Body of pancreas (tissue), 4 donors: ENCODE measurements at places on chromosomes 5 and 9. TPM values are rescaled to one million over a fixed set of nuclear protein-coding genes. Genes with fewer than 3 reads are reported as not detected.

ADGRV1 gene
- total RNA-seq: 21.4 TPM

ESM1 gene
- not detected for total RNA-seq

DBH gene
- not detected for total RNA-seq

PRSS3 gene
- 604 TPM for total RNA-seq

PCDHA10 gene
- total RNA-seq: 6.6 TPM

BTNL9 gene
- 20.2 TPM for total RNA-seq

PPP2R2B gene
- 0.26 TPM for total RNA-seq

PROP1 gene
- not detected for total RNA-seq

PCDHGC4 gene
- 1.6 TPM for total RNA-seq

SLC1A1 gene
- 2.6 TPM for total RNA-seq

GARIN3 gene
- not detected for total RNA-seq

GPR150 gene
- 3.3 TPM for total RNA-seq
